ENCODE measurements at places on chromosomes 16 and 17.

DNA sequence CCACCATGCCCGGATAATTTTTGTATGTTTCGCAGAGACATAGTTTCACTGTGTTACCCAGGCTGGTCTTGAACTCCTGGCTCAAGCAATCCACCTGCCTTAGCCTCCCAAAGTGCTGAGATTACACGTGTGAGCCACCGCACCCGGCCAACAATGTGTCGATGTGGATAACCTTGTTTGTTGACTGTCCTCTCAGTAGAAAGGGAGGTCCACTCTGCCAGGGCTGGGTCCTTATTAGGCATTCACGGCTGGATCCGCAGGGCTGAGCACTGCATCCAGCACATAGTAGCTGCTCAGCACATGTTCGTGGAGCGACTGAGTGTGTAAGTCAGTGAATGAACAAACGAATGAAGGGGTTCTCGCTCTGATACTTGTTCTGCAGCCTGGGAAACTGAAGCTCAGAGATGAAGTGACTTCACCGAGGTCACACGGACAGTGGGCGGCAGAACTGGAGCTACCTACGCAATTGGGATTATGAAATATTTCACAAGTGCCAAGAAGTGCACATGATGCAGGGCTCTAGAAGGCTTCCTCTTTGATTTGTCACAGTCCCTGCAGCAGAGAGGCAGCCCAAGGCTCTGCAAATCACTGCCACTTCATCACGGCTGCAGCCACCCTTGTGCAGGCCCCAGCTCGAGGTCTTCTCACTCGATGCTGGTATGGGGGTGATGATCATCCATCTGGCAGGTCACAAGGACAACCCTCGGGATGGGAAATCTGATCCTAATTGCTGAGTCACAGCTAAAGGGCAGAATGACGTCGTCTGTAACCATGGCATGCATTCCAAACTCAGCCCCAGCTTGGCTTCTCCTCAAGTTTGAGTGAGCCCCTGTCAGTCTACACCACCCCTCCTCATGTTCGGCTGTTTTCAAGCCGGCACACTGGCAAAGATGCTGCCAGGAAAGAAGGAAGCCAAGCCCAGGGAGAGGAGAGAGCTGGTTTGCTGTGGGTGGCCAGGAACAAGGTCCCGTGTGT, 28.0 kb upstream of the SNN start:
- DNase-seq, result peak; percentile 99

DNA sequence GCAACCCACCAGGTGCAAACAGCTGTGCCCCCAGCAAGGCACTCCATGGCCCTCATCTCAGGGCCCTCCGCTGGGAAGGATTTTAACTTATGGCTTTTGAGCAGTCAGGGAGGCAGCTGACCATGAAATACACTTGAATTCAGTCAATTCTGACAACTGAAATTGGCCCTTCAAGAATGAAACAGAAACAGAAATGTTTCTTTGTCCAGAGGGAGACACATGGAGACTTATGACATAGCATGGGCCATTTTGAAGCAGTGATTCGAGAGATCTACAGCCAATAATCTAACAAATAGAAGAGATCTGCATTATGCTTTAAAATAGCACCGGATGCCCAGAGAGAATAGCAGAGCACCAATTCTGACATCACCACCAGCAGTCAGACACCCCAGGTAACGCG, 7.5 kb downstream of the CACNG1 start:
- no peak for DNase-seq

GRCh38 chr16:6932871-6933385, 399.7 kb upstream of the RBFOX1 start:
- no peak for DNase-seq

DNA sequence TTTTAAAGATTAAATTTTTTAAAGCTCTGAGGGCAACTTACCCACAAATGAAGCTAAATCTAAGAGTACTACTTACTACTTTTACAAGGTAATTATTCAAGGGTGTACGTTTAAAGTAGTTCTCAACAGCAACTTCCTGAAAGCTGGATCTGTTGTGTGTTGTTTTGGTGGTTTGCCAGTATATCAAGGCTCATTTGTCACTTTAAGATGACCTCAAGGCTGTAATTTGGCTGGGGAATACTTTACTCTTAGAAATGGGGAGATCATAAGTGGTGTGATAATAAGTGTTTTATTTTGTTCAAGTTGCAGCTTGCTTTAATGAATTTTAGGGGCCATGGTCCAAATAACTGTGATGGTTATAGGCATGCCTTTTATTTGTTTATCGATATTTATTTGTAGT, 30.4 kb downstream of the AP2B1 start:
- DNase-seq, result no peak

DNA sequence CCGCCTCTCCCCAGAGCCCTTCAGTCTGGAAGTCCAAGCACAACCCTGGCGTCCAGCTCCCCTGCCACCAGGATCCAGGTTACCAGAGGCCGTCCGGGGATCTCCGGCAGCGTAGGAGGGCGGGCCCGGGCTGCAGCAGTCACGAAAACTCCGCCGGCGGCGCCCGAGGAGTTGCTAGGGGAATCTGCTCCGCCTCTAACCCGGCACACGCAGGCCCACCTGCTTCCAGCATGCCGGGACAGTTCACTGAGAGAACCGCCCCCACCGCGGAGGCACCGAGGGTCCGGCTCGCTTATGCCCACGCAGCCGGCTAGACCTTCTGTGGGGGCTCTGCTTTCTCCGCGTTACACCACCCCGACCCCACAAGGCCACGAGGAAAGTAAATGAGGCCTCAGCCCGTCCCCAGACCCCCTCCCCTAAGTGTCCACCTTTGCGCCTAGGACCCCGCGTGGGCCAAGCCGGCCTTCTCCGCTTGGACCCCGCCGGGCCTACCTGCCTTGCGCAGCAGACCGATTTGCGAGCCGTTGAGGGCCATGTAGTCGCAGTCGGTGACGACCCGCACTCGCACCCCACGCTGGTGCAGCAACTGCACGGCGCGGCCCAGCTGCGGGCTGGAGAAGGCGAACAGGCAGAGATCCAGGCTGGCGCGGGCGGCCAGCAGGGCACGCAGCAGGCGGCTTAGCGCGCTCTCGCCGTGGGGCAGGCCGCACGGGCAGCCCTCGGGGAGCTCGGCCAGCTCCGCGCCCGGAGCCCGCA, 587 bp downstream of the PLD6 start:
- DNase-seq, result peak; percentile 55

DNA sequence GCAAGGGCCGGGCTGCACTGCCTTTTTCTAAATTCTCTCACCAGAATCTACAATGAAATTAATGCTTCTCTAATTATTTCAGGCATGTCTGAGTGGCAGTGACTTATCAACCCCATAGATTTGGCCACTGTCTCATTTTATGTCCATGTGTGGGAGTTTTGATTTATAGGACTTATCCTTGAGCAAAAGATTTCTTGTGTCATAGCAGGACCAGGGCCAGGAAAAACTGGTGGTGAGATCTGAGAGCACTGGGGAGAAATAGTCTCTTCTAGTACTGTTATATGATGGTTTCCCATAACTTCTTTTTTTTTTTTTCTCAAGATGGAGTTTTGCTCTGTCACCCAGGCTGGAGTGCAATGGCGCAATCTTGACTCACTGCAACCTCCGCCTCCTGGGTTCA, 1.5 kb upstream of the KRT23 start:
- peak; percentile 57 for DNase-seq

DNA sequence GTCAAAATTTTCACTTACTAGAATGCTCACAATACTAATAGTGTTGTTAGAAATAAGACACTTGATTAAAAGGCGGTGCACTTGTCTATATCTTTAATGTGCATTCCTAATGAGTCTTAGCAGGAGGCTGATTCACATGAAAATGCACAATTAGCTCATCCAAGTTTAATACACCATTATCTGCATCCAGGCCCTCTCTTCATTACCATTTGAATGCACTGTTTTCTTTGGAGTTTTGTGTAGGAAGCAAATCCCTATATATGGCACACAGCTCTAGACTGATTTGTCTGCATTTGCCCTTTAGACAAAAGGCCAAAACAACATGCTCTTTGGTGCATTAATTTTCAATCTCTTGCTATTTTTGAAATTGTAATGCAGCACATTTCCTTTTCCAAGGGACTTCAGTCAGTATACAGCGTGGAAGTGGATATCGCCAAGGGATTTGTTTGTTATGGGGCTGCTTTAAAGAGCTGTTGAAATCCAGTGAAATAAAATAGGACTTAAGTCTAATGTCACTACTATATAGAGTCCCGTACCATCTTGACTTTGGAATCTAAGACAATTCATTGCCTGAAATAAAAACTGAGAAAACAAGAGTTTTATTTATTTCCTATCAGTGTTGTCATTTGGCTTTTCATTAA, 257.6 kb upstream of the CPHXL start:
- no peak for DNase-seq

DNA sequence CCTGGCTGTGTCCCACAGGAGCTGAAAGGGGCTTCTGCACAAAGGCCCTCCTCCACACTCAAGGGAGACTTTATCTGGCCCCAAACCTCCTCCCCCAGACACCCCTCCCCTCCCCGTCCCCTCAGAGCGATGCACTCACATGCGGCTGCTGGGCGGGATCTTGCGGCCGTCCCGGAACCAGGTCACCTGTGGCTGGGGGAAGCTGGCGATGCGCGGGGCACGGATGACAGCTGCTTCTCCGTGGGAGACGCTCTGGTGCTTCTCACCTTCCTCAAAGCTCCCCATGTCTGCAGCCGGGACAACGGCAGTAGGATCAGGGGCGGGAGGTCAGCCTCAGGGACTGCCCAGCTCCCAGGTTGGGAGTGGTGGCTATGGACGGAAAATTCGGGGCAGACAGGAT, 144.0 kb upstream of the CDC42EP4 start:
- no peak for DNase-seq

DNA sequence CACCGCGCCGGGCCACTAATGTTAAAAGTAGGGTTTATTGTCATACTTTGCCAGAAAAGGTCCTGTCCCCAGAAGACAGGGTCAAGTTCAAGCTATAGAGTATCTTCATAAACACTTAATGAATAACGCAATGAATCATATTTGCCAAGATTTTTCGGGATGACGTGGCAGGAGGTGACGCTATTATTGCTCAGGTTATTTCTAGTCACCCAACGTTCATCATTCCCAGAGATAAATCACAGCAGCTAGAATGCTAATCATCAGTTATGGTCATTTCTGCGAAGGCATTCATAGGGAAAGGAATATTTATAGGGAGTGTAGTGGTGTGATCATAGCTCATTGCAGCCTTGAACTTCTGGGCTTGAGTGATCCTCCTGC, 2.0 kb downstream of the TMC5 start:
- DNase-seq, result no peak

Measured in AG10803 (cell line).